ENCODE measurements at places on chromosomes 3 and 15. TPM values are rescaled to one million over a fixed set of nuclear protein-coding genes. Genes with fewer than 3 reads are reported as not detected.

Gene SOX14
- not detected for total RNA-seq

Gene TATDN2
- 9.8 TPM for total RNA-seq

Gene IMPG2
- total RNA-seq, result 0.43 TPM

Gene PCLAF
- total RNA-seq, result not detected

Gene CLRN1
- total RNA-seq, result not detected

Gene CPEB1
- total RNA-seq, result 1.5 TPM

Gene GMPPB
- total RNA-seq, result 12.0 TPM

Gene NR1I2
- total RNA-seq, result not detected

Gene NANOGP8
- total RNA-seq, result 0.39 TPM

Gene CALML4
- total RNA-seq, result 2.1 TPM

Gene SENP2
- total RNA-seq, result 10.8 TPM

Gene ISG20
- 2.3 TPM for total RNA-seq

DNA sequence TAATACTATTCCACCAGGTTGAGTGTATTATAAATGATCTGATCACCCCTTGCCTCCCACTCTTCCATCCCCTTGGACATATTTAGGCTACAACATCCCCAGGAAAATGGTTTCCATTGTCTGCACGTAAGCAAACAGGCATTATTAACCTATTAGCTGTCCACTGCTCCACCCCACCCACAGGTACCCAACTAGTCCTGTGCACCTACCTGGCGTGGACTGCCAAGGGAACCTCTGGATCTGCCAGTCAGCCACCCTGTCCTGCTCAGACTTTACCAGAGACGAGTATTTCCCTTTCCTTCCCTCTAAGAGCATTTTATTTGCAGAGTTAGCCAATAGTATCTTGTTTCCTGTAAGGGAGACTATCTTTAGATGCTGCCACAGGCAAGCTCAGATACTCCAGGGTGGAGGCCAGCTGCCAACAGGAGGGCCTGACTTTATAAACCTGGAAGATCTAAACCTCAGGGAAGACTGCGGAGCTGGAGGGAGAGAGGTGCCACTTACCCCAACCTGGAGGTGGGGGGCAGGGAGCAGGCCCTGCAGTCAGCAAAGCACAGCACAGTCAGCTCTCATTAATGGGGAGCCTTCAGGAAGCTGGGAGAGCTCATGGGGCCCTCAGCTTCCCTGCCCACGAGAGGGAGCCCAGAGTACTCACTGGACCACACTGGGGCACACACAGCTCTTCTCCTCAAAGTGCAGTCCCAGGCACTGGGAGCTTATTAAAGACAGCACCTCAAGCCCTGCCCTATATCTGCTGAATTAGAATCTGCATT, at the start of gene CX3CR1:
CX3CR1 (minus strand) TSS at position 292 of the 773 bp plus-strand sequence. CDS start 13,527 bp downstream, outside the sequence.
- no peak for DNase-seq
- H3K27me3 ChIP-seq, result no peaks in the 10 kb centered on the region
- no peak within 1 kb of the TSS for H3K4me3 ChIP-seq
- H3K27ac ChIP-seq, result peak within 1 kb of the TSS; percentile 28
- no peaks in the 10 kb centered on the region for H3K4me1 ChIP-seq

GRCh38 chr3:12869035-12869621, 27.8 kb upstream of the RPL32 start:
- H3K36me3 ChIP-seq, result no peaks in the 10 kb centered on the region
- no peak for DNase-seq
- H3K27ac ChIP-seq, result peak overlapping the region; percentile 35
- peak overlapping the region; percentile 17 for H3K4me3 ChIP-seq
- peaks cover 16% of the 10 kb centered on the region for H3K4me1 ChIP-seq

DNA sequence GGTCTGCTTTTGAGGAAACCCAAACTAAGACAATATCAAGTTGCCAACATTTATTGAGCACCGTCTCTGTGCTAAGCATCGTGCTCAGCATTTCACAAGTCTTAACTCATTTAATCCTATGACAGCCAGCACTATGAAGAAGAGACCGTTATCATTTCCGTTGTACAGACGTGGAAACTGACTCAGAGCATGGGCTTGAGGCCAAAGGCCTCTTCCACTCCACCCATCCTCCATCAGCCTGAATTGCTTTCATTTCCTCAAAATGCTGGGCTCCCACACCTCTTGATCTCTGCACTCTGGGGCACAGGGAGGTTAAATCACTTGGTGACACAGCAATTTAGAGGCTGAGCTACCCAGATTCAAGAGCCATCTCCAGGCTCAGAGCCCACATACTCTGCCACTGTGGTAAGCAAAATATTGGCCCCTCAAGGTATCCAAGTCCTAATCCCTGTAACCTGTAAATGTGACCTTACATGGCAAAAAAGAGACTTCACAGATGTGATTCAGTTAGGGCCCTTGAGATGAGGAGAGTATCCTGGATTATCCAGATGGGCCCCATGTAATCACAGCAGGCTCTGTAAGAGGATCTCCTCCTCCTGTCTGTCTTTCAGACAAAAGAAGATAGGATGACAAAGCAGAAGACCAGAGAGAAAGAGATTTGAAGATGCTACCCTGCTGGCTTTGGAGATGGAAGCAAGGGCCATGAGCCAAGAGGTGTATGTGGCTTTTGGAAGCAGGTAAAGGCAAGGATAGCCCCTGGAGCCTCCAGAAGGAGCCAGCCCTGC, 24.3 kb upstream of the FLNB start:
- peak overlapping the region; percentile 37 for H3K27ac ChIP-seq
- H3K4me3 ChIP-seq, result no peak overlapping the region
- H3K27me3 ChIP-seq, result no peaks in the 10 kb centered on the region
- H3K4me1 ChIP-seq, result no peaks in the 10 kb centered on the region

DNA sequence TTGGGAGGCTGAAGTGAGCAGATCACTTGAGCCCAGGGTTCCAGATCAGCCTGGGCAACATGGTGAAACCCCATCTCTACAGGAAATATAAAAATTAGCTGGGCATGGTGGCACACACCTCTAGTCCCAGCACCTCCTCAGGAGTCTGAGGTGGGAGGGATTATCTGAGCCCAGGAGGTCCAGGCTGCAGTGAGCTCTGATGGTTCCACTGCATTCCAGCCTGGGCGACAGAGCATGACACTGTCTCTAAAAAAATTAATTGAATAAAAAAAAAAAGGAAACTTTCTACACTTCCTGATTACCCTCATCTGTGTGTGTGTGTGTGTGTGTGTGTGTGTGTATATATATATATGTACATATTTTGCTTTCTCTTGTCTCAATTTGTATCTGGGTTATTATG, 31.4 kb downstream of the DIPK2A start:
- H3K27me3 ChIP-seq, result no peaks in the 10 kb centered on the region
- no peak for DNase-seq
- H3K4me3 ChIP-seq, result no peak overlapping the region
- H3K27ac ChIP-seq, result no peak overlapping the region
- H3K4me1 ChIP-seq, result no peaks in the 10 kb centered on the region

DNA sequence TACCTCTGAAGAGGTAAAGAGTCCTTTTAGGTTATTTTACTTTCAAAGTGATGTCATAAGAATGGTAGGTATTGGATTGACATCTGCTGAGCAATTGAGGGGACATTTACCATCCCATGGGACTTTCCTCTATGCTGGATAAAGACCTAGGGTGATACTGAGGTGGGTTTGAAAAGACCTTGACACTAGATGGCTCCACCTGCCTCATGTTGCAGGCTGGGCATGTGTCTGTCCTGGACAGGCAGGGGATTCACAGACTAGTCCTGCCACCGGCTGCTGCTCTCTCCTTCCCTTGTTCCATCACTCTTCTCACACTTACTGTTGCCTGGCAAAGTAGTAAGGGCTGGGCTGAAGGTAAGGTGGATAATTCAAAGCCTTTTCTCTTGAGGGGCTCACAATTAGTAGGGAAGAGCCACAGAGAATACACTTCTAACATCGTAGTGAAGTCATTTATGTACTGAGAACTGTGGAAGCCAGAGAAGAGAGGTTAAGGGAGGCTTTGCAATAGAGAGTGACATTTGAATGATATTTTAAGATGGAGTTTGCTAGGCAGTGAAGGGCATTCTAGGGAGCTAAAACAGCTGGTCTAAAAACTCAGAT, 27.7 kb downstream of the TRAK1 start:
- H3K4me1 ChIP-seq, result peaks cover 76% of the 10 kb centered on the region
- H3K36me3 ChIP-seq, result no peaks in the 10 kb centered on the region
- peak overlapping the region; percentile 41 for H3K27ac ChIP-seq
- H3K27me3 ChIP-seq, result no peaks in the 10 kb centered on the region
- no peak for DNase-seq

DNA sequence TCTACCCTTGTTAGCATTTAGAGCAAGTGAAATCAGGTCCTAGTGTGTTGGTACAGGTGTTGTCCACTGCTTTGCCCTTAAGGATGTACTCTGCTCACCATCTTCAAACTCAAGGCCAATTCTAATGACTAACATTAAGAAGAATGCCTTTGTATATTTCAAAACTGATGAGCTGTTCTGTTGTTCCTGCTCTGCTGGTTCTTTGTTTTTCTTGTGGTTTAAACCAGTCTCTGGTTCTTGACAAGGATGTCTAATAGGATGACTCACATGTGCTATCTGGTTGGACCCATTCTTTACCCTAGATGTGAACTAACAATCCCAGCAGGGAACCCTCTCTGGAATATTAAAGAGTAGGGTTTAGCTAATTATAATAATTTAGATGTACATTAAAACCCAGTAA, 17.3 kb downstream of the ABHD5 start:
- no peak overlapping the region for H3K4me3 ChIP-seq
- H3K36me3 ChIP-seq, result peaks cover 24% of the 10 kb centered on the region
- H3K4me1 ChIP-seq, result no peaks in the 10 kb centered on the region
- no peak overlapping the region for H3K27ac ChIP-seq
- no peaks in the 10 kb centered on the region for H3K27me3 ChIP-seq

- no peaks in the 10 kb centered on the region for H3K27me3 ChIP-seq
- H3K4me3 ChIP-seq, result no peak overlapping the region
- no peaks in the 10 kb centered on the region for H3K4me1 ChIP-seq
- H3K27ac ChIP-seq, result no peak overlapping the region
- H3K36me3 ChIP-seq, result no peaks in the 10 kb centered on the region
- DNase-seq, result no peak
Observed at GRCh38 chr15:68833700-68834331, 13.1 kb upstream of the ANP32A start.

GRCh38 chr3:58175187-58175436, 35.7 kb downstream of the DNASE1L3 start:
- no peak for DNase-seq
- H3K4me1 ChIP-seq, result peaks cover 35% of the 10 kb centered on the region
- H3K27ac ChIP-seq, result no peak overlapping the region
- peaks cover 9% of the 10 kb centered on the region for H3K36me3 ChIP-seq

GRCh38 chr3:35223632-35224394, 415.5 kb upstream of the ARPP21 start:
- no peak overlapping the region for H3K27ac ChIP-seq
- H3K4me1 ChIP-seq, result no peaks in the 10 kb centered on the region
- H3K36me3 ChIP-seq, result no peaks in the 10 kb centered on the region
- DNase-seq, result no peak

DNA sequence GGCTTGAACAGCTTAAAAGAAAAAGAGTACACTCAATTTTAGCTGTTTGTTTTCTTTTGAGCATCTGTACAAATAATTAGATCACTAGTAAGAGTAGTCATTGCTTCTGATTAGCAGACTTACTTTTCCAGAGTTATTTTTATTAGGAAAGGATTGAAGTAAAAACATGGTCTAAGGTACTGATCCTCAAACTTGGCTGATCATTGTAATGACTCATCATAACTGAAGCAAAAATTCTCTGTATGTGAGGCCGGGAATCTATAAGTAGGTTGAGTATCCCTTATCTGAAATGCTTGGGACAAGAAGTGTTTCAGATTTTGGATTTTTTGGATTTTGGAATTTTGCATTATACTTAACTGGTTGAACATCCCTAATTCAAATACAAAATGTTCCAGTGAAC, 12.4 kb downstream of the NMD3 start:
- H3K36me3 ChIP-seq, result peaks cover 54% of the 10 kb centered on the region
- H3K4me1 ChIP-seq, result peaks cover 7% of the 10 kb centered on the region
- no peak overlapping the region for H3K27ac ChIP-seq
- no peak overlapping the region for H3K4me3 ChIP-seq
- no peak for DNase-seq
- no peaks in the 10 kb centered on the region for H3K27me3 ChIP-seq

GRCh38 chr3:39911465-39912309, 102.3 kb downstream of the MYRIP start:
- no peak for DNase-seq
- no peaks in the 10 kb centered on the region for H3K36me3 ChIP-seq
- no peak overlapping the region for H3K4me3 ChIP-seq
- H3K27me3 ChIP-seq, result no peaks in the 10 kb centered on the region
- H3K4me1 ChIP-seq, result peaks cover 22% of the 10 kb centered on the region

GRCh38 chr15:80241508-80241907, 10.5 kb downstream of the CTXND1 start:
- H3K27me3 ChIP-seq, result no peaks in the 10 kb centered on the region
- no peak overlapping the region for H3K27ac ChIP-seq
- DNase-seq, result no peak
- no peaks in the 10 kb centered on the region for H3K4me1 ChIP-seq

DNA sequence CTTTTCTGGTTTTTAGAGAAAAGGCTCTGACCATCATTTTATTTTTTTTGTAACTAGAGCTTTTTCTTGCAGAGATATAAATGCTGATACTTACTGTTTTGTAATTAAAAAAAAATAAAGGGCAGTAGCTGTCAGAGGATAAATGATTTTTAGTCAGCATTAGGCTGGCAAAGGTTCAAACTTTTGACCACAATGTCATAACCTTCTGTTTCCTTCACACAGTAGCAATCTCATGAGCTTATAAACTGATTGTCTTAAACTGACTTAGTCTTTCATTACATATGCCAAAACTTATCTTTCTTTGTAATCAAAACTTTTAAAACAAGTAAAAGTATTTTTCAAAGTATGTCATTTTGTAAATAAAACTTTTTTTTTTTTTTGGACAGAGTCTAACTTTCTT, 841.9 kb downstream of the OTOL1 start:
- H3K4me1 ChIP-seq, result no peaks in the 10 kb centered on the region
- no peak for DNase-seq
- H3K36me3 ChIP-seq, result no peaks in the 10 kb centered on the region
- H3K27ac ChIP-seq, result no peak overlapping the region
- H3K27me3 ChIP-seq, result no peaks in the 10 kb centered on the region
- no peak overlapping the region for H3K4me3 ChIP-seq

DNA sequence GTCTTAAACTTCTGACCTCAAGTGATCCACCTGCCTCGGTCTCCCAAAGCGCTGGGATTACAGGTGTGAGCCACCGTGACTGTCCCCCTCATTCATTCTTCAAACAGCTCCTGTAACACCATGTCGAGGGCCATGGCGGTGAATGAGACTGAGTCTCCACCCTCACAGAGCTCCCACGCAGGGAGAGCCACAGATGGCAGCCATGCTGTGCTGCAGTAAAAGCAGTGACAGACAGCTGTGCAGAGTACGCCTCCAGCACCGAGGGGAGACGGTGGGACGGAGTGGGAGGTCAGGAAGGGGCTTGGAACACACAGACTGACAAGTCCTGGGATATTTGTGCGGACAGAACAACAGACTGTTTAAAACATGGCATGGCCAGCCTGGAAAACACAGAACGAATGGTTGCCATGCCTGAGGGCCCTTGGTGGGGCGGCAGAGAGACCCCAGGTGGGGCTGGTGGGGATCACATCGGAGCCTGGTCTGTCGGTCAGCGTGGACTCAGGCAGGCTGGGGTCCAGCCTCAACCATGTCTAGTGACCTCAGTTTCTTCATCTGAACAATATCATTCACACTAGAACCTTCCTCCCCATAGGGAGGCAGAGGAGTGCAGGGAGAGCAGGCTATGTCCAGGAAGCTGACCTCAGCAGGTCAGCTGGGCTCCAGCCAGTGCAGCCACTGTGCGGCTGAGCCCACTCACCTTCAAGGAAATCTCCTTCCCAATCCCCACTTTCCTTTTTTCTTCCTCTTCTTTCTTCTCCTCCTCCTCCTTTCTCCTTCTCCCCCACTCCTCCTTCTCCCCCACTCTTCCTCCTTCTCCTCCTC, 20.6 kb upstream of the LCTL start:
- H3K27ac ChIP-seq, result no peak overlapping the region
- H3K4me3 ChIP-seq, result no peak overlapping the region
- no peaks in the 10 kb centered on the region for H3K36me3 ChIP-seq
- H3K27me3 ChIP-seq, result no peaks in the 10 kb centered on the region
- no peak for DNase-seq
